T-helper 22 cell (primary cell): ENCODE measurements at places on chromosomes 2 and 18.

DNA sequence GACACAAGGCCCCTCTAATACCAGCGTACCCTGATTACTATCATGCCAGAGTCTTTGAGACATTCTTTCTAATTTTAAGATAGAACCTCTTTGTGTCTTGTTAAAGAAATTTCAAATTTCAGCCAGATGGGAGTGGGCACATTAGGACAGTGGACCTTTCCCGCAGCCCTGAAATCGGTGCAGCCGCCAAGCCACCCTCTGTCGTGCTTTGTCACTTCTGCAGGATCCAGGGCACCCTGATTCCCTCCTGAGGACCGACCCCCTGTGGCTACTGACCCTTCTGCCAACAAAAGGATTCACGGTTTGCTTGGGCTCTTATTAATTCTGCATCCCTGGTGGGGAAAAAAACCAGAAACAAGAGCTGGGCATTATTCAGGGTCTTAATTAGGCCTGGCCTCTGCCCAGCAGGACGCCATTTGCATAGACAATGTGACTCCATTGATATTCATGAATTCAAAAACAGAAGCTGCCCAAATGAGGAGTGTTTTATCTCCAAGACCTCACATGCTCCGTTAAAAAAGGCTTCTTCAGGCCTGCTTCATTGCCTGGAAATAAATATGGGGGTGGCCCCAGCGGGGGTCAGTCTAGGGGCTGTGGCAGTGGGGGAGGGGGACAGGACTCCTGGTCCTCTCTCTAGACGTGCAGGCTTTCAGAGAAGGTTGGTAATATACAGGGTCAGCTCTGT is 116.9 kb downstream of the ALPK2 start:
- no peak for DNase-seq

- no peak for DNase-seq
Measured at GRCh38 chr2:70930371-70931329, 5.0 kb upstream of the ATP6V1B1 start.

DNA sequence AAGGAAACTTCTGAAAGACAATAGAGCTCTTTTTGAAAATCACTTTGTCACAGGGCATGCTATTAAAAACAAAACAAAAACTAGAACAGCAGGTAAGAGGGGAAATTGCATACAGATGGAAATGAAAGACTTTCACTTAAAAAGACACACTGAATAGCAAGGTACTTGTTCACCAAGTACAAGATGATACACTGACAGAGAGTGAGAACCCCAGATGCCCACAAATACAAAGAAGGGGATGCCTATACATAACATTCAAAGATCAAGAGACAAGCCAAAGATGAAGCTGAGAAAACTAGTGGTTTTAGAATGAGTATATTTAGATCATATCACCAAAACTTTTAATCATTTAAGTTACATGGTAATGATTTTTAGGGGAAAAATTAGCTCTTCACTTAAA is 60.7 kb downstream of the ASXL2 start:
- no peak for DNase-seq

GRCh38 chr2:30613001-30613400 is 166.0 kb downstream of the LCLAT1 start:
- no peak for DNase-seq

DNA sequence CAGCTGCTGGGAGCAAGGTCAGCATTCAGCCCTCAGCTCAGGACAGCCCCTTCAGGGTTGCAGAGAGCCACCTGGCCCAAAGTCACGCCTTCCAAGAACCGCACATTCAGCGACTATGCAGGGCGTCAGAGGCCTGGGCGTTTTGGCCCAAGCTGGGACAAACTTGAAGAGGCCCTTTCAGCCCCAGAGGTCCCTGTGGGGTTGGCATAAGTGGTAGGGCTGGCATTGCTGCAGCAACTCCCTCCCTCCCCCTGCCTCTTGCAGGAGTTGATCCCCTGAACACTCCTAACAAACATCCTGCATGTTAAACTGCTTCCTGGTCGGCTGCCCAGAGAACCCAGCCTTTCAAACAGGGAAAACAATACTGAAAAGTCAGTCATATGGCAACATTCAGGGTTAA is 192.9 kb upstream of the SMAD2 start:
- no peak for DNase-seq

- no peak for DNase-seq
Measured at GRCh38 chr2:196123679-196124373, 47.6 kb downstream of the STK17B start.

DNA sequence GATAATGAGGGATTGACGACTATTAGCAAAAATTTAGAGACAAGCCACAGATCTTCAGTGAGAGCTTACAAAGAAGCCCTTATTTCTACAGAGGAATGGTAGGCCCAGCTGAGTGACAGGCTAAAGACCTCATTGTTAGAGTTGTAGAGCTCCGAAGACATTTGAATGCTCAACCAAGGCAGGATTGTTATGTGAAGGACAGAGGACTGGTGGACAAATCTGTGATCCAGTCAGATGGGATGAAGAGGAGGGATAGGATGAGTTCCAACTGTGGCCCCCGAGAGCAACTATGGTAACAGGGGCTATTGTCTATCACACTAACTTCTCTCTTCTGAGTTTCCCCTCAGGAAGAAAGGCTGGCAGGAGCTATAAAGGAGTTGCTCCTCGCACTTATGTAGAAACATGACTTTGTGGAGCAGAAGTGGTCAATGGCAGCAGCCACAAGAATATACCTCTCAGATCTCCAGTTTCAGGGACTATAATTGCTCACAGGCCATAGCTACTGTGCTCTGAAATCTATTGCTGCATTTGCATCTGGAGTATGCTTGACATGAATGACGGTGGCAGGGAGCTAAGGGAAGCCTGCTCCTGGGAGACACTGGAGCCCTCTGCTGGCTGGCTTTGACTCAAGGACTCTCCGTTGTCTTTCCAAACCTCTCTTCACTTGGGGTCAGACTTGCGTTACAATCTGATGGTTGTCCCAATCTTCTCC is 50.3 kb upstream of the GREB1L start:
- DNase-seq = no peak

DNA sequence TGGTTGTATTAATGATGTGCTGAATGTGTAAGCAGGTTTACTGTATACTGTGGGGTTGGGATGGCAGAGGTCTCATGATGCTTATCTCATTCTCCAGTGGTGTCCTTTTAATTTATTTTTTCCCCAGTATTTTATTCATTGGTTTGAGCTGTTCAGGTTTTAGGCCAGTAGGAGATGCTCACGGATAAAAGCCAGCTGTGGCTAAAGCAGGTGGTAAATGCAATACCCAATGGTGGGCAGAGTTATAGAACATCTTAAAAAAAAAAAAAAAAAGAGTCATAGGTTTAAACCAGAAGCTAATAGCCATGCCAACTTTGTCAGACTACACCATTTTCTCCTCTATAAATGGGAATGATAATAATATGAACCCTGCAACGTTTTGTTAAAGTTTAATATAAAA is 57.8 kb upstream of the NEUROD1 start:
- DNase-seq = no peak

GRCh38 chr2:206556357-206556949 is 85.8 kb upstream of the FAM237A start:
- no peak for DNase-seq

DNA sequence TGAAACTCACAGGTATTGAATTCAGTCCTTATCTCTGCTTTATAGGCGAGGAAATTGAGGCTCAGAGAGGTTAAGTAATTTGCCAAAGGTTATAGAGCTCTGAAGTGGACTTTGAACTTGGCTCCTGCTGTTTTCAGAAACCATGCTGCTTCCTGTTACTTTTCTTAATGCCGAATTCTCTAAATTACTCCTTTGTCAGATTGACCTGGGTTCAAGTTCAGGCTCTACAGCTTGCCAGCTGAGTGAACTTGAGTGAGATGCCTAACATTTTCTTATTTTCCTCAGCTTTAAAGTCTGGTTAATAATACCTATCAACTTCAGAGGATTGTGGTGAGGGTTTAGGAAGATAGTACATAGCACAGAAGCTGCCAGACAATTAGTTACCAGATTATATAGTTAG is 3.4 kb downstream of the ASAP2 start:
- no peak for DNase-seq

- DNase-seq = no peak
Measured at GRCh38 chr2:170369894-170370293, 191.9 kb downstream of the MYO3B start.

GRCh38 chr2:146025519-146025918 is 1505.6 kb upstream of the ZEB2 start:
- no peak for DNase-seq

GRCh38 chr2:229445501-229446211 is 174.6 kb upstream of the PID1 start:
- no peak for DNase-seq
